ENCODE measurements at places on chromosomes 5 and 9.
A peak's percentile ranks its signal among the peaks of the same experiment; 100 is the strongest.

DNA sequence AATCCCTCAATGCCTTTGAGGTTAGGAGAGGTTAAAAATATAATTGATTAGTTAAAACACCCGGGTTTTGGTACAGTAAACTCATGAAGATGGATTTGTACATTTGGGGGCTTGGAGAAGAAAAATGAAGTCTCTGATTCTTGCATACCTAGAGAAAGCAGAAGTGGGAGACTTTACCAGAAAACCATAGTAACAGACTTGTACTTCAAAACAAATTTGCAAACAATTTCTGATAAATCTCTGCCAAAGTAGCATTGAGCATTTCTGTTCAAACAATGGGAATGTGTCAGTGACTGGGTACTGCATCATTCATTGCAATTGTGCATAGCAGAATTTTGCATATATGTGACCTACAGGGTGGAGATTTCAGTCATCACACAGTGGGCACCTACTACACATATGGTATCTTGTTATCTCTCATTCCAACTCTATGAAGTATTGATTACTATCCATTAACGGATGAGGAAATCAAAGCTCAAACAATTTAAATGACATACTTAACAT lies 256.9 kb downstream of the PLK2 start:
- DNase-seq = no peak

GRCh38 chr5:126947146-126948010 lies 83.0 kb downstream of the MARCHF3 start:
- DNase-seq = no peak

DNA sequence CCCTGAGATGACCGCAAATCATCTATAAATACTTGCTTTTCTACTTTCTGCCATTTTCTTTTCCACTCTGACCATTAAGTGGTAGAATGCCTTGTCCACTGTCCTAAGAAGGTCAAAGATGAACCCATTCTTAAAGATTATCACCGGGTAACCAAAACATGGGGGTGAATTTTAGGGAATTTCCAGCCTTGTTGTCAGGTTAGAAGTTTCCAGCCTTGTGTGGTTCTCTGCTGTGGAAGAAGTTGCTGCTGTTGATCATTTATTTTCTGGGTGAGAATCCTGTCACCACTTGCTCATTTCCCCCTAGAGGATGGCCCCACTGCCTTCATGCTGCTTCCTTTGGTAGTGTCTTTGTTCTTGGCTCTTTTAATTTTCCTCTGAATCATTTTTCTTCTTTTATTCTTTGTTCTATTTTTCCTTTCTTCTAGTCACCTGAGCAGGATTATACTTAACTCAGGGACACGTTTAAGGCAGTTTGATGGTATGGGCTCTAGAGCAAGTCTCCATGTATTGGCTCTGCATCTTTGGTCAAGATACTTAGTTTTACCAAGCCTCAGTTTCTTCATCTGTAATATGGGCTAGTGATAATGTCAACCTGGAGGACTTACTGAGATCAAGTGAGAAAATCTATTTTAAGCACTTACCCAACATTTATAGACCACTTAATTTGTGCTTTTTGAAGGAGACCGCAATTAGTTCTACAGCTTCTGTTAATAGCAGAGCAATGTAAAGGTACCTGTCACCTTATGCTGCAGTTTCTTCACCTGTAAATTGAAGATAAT lies 266.2 kb downstream of the ARHGAP26 start:
- DNase-seq = no peak

DNA sequence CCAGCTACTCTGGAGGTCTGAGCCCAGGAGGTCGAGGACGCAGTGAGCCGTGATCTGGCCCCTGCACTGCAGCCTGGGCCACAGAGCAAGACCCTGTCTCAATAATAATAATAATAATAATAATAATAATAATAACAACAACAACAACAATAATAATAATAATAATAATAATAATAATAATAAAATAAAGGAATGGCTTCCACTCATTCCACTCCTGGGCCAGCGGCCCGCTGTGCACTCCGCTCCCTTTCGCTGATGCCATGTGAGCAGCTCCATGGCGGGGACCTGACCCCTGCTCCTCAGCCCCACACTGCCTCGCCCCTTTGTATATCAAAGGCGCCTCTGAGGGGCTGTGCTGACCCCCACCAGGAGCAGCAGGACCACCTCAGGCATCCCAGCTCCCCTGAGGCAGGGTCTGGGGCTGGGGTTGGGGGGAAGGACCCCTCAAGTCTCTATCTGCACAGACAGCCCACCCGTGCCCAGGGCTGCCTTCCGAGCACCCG lies 20.0 kb downstream of the GBGT1 start:
- no peak for DNase-seq

DNA sequence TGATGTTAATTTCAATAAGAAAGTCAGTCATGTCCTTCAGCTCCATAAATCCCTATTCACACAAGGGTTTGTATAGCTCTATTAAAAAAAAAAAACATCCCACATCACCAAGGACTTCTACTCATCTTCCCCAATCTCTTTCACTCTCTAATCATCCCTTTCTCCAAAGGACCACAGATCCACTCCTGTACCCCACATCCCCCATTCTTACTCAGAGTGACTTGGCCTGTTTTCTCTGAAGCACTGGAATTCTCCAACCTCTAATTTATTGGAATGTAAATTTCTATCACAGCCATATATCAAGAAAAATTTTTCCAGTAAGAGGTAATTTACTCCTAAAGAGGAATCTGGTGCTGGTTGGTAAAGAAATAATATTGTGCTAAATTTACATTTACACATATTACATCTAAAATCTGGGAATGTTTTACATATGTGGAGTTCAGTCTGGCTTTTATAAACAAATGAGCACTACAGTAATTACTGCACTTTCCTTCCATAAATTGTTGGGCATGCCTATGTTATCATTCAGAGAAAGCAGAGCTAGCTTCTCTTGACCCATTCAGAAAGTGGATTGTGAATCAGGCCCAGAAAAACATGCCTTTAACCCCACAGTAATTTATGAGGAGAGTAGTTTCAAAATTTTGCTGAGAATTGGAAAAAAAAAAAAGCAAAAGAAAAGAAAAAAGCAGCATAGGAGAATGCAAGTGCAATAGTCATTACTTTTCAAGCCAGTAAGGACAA lies 399.5 kb upstream of the TNC start:
- DNase-seq = no peak

GRCh38 chr5:147878066-147878759 lies at the start of gene SCGB3A2:
Gene SCGB3A2 (plus strand): TSS chr5:147878711. CDS start chr5:147878804, 93 bp downstream.
- no peak for DNase-seq

- DNase-seq = no peak
These were observed 496 bp downstream of the MAPK9 start for GRCh38 chr5:180291234-180291940.

- DNase-seq = no peak
These were observed 35.6 kb downstream of the EXOSC2 start for GRCh38 chr9:130729145-130729544.

GRCh38 chr5:6581559-6582426 lies 51.1 kb downstream of the NSUN2 start:
- no peak for DNase-seq

DNA sequence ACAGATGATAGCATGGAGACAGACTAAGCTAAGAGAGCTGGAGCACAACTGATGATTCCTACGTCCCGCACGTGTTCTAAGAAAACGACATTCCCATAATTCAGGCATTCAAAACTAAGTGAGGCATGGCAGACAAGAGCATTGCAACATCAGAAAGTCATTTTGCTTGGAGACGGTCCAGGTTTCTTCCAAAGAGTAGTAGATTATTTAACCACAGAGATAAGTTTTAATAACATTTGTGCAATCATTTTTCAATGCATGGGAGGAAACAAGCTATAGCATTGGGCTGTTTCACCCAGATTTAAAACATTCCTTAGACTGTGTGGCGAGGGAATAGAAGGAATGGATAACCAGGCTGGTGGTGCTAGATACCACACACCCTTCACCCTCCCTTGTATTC lies 117.2 kb downstream of the APBA1 start:
- DNase-seq = no peak

- peak; percentile 9 for DNase-seq
These were observed at the start of gene FAM163B for GRCh38 chr9:133609311-133610098. Gene FAM163B (minus strand): TSS chr9:133609389. CDS start chr9:133580223, 29,166 bp downstream.

GRCh38 chr9:131833083-131833482 lies 93.2 kb upstream of the RAPGEF1 start:
- DNase-seq = no peak

GRCh38 chr9:105678163-105678562 lies 15.9 kb downstream of the TAL2 start:
- no peak for DNase-seq
